Left hindlimb (tissue), 1 donor: ENCODE measurements at places on chromosomes 6 and 20.

DNA sequence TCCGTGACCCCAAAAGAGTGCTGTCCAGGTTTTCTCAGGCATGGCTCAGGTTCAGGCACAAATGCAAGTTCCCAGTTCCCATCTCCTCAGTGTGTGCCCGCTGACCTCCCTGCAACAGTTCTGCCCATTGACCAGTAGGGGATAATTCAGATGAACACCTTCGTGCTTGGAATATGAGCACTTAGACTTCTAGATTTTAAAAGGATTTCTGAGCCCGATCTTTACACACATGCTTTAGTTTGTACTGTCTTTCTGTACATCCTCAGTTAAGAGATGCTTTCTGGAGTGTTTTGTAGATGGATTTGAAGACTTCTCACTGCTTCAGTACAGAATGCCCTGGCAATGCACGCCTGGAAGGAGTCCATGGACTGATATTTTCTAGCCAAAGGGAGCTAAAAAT lies 239.6 kb upstream of the PLCB4 start:
- DNase-seq, result no peak

DNA sequence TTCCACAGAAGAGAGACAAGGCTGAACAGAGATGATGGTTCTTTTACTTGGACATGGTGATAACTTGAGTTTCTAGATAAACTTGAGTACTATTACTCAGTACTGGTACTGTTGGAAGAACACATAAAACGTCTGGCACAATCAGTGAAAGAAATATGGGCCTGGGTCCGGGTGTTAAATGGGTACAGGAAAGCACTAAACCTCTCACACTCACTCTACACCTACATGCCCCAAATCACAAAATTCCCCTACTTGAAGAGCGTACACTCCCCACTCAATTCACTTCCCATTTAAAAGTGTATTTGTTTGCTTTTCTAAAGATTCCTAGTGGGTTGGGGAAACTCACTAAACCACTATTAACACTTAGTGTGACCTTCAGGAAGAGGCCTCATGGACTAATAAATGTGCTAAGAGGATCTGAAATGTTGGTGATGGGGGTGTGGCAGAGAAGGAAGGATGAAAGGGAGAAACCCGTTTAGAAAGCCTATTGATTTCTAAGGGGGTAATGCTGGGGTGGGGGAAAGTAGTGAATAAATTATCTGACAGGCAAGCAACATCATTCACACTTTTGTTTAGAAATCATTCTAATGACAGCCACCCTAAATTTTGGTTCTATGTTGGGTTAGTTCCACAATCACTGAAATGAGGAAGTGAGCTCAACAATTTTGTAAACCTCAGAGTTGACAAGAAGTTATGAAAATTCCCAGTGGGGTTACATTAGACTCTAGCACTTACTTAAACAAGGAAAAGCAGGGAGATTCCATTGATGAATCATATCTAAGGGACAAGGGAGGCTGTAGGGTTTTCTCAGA lies 222.6 kb upstream of the MARCKS start:
- DNase-seq, result no peak

DNA sequence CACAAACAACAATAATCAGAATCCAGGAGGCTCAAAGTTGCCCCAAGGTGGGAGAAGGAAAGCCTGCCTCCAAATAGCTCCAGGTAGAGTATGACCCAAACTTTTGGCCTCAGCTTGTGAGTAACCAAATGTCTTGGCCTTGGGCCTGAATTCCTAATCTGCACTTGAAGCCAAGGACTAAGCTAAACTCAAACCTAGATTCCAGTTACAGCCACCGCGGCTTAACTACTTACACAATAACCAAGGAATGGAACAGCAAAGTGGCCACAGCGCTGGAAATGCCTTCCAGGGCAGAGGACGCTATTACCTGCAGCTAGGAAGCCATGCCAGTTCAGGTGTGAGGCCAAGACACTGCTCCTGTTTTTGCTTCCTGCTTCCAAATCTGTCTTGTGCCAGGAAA lies 4.6 kb downstream of the NINL start:
- no peak for DNase-seq

GRCh38 chr6:51753635-51754034 lies 333.8 kb downstream of the PKHD1 start:
- DNase-seq, result no peak
